Bronchial smooth muscle cell (primary cell): ENCODE measurements at places on chromosomes 12 and 14. TPM values are rescaled to one million over a fixed set of nuclear protein-coding genes. Genes with fewer than 3 reads are reported as not detected.

Gene HOXC10
- total RNA-seq, result not detected in 2 replicates

Gene LTBP2
- total RNA-seq, result 74.4 and 88.4 TPM in 2 replicates

Gene STAB2
- total RNA-seq, result under 0.01 TPM in 1 of 2 replicates, not detected in the other

Gene CDH24
- total RNA-seq, result 4.6 and 7.6 TPM in 2 replicates

Gene ARHGEF25
- total RNA-seq, result 33.4 and 38.7 TPM in 2 replicates

Gene SLC38A1
- 20.0 and 30.2 TPM in 2 replicates for total RNA-seq

Gene GPR135
- 0.94 and 1.7 TPM in 2 replicates for total RNA-seq

Gene SYT1
- 0.60 and 10.1 TPM in 2 replicates for total RNA-seq

Gene ADAM21
- total RNA-seq, result 0.32 and 0.77 TPM in 2 replicates

Gene PLEKHA5
- total RNA-seq, result 71.0 and 71.2 TPM in 2 replicates

Gene SERPINA1
- total RNA-seq, result 0.16 and 0.26 TPM in 2 replicates

Gene SDR39U1
- 7.5 and 10.6 TPM in 2 replicates for total RNA-seq

Gene C1R
- 133 and 637 TPM in 2 replicates for total RNA-seq

Gene TSPAN9
- 23.2 and 60.1 TPM in 2 replicates for total RNA-seq

Gene KCNA5
- not detected in 2 replicates for total RNA-seq

Gene MMP17
- total RNA-seq, result 6.8 and 8.8 TPM in 2 replicates

Gene SP1
- 19.4 and 23.3 TPM in 2 replicates for total RNA-seq

Gene HOXC4
- total RNA-seq, result 0.16 TPM in 1 of 2 replicates, not detected in the other

Gene SYCP3
- total RNA-seq, result under 0.01 and 0.34 TPM in 2 replicates

Gene SLC6A12
- total RNA-seq, result not detected in 2 replicates

Gene FAM181A
- total RNA-seq, result not detected in 2 replicates

Gene CSRNP2
- 9.5 and 10.4 TPM in 2 replicates for total RNA-seq

Gene SERPINA3
- 0.32 and 8.7 TPM in 2 replicates for total RNA-seq

Gene KRT79
- total RNA-seq, result not detected in 2 replicates

Gene MMP14
- total RNA-seq, result 338 and 428 TPM in 2 replicates

Gene KSR2
- total RNA-seq, result not detected in 2 replicates

Gene CCDC60
- total RNA-seq, result not detected in 2 replicates

Gene CCDC177
- 0.09 TPM in 1 of 2 replicates, not detected in the other for total RNA-seq

Gene LMNTD1
- total RNA-seq, result 0.32 TPM in 1 of 2 replicates, not detected in the other

Gene TAS2R30
- 2.2 and 3.5 TPM in 2 replicates for total RNA-seq

Gene FAM90A1
- not detected in 2 replicates for total RNA-seq

Gene GPR162
- 5.1 and 5.8 TPM in 2 replicates for total RNA-seq

Gene SIRT4
- total RNA-seq, result 2.6 and 2.7 TPM in 2 replicates

Gene ZNF891
- total RNA-seq, result 0.79 and 0.94 TPM in 2 replicates

Gene TOMM20L
- total RNA-seq, result not detected in 2 replicates

Gene RD3L
- not detected in 2 replicates for total RNA-seq

Gene KRT77
- not detected in 2 replicates for total RNA-seq

Gene ITGB7
- total RNA-seq, result 0.47 and 1.4 TPM in 2 replicates

Gene SLC25A47
- total RNA-seq, result not detected in 2 replicates

Gene CIPC
- total RNA-seq, result 4.6 and 5.0 TPM in 2 replicates

Gene SLC22A17
- 13.2 and 16.7 TPM in 2 replicates for total RNA-seq

Gene B4GALNT3
- under 0.01 TPM in 2 replicates for total RNA-seq

Gene C12orf56
- 1.3 and 3.4 TPM in 2 replicates for total RNA-seq
